Activated CD4-positive, alpha-beta T cell treated with anti-CD3 and anti-CD28 coated beads, Interleukin-2, amount 50 U/mL, for 48 hours (primary cell): ENCODE measurements at places on chromosomes 2 and 18.

GRCh38 chr18:41949206-41949920 is 5.7 kb upstream of the PIK3C3 start:
- DNase-seq: no peak

GRCh38 chr2:181106789-181107627 is 126.6 kb downstream of the UBE2E3 start:
- no peak for DNase-seq

- DNase-seq: no peak
Measured at GRCh38 chr2:32783469-32783868, 155.6 kb downstream of the TTC27 start.

- no peak for DNase-seq
Measured at GRCh38 chr2:85772019-85772745, 18.4 kb downstream of the ATOH8 start.

- DNase-seq: no peak
Measured at GRCh38 chr2:9094117-9094516, 90.6 kb upstream of the MBOAT2 start.

DNA sequence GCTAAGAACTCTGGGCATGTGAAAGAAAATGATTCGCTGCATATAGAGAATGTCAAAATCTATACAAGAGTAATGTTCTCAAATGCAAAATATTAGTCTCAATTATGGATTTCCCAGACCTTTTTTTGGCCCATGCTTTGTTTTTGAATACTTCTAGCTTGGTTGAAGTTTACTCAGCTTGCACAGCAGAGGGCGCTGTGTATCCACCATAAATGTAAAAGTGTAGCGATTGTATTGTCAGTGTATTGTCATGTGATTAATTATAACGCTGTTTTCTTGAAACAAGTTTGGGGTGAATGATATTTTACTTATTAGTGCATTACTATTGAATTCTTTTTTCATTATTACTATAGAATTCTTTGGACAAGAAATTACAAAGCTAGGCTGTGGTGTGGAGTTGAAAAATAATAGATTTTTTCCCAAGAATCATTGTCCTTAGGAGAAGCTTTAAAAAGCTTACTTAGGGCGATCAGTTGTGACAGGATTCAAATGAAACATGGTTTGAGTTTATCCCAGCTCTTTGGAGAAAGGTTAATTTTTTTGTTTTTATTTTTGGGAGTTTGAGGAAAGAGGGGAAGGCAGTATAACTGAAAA is 98.3 kb downstream of the PIK3C3 start:
- DNase-seq: peak; percentile 65

DNA sequence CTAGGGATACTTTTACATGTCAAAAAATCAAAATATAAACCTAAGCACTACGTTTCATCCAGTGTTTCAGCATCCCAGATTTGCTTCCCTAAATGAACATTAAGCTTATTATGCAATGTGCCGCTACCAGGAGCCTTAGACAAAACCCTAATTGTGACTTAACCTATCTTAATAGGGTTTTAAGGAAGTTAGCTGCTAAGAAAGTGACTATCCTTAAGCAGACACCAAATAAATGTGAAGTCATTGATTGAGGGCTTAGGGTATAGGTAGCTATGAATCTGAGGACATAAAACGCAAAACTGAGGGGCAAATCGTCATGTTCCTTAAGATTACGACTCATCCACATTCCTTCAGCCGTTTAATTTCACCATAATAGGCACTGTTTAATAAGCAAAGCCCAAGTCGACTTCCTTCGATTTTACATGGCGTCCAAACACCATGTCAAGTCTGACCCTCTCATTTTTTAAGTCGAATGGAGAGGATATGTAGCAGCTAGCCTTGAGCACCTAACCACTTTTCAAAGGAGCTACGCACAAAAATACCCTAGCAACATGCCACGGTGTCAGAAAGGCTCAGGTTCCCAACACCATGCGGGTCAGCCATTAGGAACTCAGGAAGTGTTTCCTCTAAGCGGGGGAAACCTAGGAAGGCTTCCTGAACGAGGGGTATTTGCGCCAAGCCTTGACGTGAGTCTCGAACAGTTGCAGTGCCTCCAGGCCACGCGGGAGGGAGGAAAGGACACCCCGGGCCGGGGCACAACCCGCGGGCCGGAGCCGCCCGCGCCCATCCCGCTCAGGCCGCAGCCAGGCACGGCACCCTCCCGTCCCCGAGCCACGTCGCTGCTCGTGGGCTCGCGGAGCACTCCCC is 1.0 kb downstream of the HDLBP start:
- DNase-seq: no peak

- DNase-seq: no peak
Measured at GRCh38 chr2:222281506-222281905, 17.3 kb downstream of the PAX3 start.
